Activated naive CD4-positive, alpha-beta T cell treated with Interleukin-2 at 50 U/mL for 16 hours (primary cell): ENCODE measurements at places on chromosomes 5 and 9.

- DNase-seq, result peak; percentile 42
These were observed 498 bp downstream of the HAUS6 start for GRCh38 chr9:19102181-19102630.

DNA sequence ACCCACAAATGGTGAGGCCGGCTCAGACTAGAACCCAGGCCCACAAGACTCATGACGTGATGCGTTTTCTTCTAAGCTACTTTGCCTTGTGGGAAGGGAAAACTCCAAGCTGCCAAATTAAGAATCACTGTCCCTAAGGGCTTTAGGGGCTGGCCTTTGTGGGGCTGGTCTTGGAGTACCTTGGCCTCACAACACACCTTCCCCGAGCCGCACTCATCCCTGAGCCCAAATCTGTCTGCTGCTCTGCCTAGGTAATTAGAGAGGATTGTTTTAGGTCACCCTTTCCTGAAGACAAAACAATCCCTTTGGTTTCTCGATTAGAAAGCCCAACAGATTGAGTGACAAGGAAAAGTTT is 137.3 kb downstream of the SEMA6A start:
- DNase-seq, result no peak

GRCh38 chr5:179055841-179056240 is 4.3 kb upstream of the ZNF354C start:
- no peak for DNase-seq

DNA sequence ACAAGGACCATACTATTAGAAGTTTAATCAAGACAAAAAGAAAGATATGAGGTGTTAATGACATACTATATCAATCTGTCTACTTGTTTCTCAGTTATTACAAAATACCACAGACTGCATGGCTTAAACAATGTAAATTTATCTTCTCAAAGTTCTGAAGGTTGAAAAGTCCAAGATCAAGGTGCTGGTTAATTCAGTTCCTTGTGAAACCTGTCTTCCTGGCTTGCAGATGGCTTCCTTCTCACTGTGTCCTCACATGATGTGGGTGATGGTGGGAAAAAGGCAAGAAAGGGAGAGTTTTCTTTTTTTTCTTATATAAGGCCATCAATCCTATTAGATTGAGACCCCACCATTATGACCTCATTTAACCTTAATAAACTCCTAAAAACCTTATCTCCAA is 15.6 kb upstream of the SPINK14 start:
- no peak for DNase-seq

- DNase-seq, result no peak
These were observed 70.9 kb downstream of the LMNB1 start for GRCh38 chr5:126847826-126848251.

DNA sequence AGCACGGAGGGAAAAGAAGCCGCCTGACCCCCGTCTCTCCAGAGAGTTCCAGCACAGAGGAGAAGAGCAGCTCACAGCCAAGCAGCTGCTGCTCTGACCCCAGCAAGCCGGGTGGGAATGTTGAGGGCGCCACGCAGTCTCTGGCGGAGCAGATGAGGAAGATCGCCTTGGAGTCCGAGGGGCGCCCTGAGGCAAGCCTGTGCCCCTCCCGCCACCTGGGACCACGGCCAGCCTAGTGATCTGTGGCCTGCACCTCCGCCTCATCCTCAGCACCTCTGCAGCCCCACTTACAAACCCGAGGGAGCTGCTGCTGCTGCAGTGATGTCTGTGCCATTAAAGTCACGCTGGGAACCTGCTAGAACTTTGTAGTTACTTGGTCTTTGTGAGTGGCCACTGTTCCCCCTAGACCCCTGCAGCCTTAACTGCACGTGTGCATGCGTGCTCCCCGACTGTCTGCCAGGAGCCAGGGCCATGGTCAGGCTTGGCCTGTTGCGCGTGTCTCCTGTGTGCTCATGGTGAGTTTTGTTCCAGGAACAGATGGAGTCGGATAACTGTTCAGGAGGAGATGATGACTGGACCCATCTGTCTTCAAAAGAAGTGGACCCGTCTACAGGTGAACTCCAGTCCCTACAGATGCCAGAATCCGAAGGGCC is 12.5 kb downstream of the SQSTM1 start:
- no peak for DNase-seq

- no peak for DNase-seq
These were observed 43.2 kb upstream of the ANKRD33B start for GRCh38 chr5:10520706-10521105.

GRCh38 chr5:40198736-40199135 is 481.0 kb upstream of the PTGER4 start:
- no peak for DNase-seq

- DNase-seq, result no peak
These were observed 356.2 kb upstream of the CD180 start for GRCh38 chr5:67552773-67553172.
